NCI-H1048 (cell line): ENCODE measurements at places on chromosomes 16 and 17.

GRCh38 chr17:76614912-76615617, 28.5 kb downstream of the ST6GALNAC1 start:
- no peak for DNase-seq

GRCh38 chr17:45247429-45248131, 14.3 kb downstream of the SPATA32 start:
- peak; percentile 85 for DNase-seq

DNA sequence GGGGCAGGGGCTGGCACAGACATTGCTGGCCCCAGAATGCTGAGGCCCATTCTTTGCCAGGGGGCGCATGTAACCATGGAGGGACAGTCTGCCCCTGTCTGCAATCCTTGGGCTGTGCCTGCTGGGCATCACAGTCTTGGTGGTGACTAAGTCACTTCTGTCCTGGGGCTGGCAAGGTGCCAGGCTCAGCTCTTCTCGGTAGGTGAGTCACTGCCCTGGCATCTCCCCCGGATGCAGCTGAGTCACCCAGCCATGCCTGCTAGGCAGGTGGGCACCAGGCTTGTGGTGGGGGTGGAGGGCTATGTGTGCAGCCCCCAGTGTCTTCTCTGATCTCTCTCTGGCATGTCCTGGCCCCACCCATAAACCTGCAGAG, 5.6 kb downstream of the RARA start:
- DNase-seq = peak; percentile 71

DNA sequence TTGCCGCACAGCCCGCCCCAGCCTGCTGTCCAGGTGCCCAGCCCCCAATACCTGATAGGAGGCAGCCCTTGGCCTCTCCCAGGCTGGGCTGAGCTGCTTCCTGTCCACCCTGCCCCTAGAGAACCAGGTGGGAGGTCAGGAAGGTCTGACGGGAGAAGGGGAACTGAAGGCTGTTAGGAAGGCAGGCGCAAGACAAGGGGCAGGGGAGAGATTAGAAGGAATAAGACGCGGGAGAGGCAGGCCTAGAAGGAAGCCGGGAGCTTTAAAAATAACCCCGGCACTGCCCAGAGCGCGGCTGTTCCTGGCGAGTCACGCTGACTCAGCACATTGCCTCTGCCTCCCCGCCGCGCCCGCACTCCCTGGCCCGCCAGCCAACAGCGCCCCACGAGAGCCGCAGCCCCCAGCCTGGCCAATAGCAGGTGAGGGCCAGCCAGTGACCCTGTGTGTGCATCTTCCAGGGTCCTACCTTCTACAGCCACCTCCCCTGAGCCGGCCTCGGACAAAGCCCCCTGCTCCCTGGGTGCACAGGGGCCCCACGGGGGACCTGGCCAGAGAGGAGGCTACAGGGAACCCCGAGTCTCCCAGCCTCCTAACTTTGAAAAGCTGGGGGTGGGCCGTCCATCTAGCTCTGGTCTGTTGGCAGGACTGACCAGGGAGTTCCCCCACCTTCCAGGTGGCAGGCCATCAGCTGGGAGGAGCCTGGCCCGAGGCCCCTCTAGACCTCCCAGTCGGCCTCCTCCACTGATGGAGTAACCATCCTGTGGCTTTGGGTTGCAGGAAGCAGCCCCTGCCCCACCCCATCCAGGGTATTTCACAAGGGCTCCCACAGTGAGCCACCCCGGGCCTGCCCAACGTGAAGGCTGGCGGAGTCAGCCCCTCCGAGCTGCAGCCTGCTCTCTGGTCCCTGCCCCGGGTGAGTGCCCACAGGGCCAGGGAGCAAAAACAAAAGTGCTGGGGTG, 4.0 kb downstream of the MAFG start:
- no peak for DNase-seq

DNA sequence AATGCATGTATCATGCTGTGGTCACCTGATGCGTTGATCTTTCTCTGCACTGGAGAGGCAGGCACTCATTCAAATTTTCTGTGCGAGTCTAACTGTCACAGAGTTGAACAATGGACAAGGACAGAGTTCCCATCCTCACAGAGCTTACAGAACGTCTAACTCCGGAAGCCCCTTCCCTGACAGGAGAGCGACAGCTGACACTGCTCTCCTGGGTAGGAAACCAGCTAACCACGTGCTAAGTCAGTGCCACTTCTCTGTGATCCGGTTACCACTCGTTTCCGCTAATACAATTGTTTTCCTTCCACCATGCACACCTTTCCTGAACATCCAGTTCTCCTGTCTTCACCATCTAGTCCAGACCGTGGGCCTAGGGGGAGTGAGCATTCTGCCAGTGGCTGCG, 11.3 kb downstream of the KLHDC4 start:
- DNase-seq = no peak

DNA sequence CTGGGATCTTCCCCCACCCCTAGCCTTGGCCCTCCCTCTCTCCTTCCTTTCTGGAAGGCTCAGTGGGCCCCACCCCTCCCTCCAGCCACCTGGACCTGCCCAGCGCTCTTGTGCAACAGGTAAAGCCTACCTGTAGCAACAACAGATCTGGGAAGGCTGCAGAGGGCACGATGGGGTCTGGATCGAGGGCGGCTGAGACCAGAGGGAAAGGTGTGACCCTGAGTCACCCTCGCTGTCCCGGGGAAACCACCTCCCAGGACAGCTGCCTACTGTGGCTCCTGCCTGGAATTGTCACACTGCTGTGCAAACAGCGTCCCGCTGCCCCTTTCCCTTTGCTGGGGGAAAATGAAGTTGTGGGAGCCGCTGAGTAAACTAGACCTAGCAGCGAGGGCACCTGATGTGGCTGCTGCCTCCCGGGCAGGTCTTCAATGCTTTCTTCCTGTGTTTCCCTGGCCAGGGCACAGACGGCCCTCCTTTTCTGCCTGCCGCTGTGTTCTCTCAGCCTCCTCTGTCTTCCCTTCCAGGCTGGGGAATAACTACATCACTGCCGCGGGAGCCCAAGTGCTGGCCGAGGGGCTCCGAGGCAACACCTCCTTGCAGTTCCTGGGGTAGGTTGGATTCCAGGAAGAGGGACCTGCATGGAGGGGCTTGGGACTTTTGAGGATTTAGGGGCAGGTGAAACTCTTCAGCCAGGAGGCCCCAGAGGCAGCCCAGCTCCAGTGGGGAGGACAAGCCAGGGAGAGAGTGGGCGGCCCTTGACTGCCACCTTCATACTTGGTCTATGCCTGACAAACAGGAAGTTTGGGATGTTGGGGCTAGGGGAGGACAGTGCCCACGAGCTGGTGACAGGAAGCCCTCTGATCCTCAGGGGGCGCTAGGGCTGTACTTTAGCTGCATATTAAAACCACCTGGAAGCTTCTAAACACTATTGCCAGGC, 22.2 kb upstream of the CYLD start:
- DNase-seq = no peak
